ENCODE measurements at places on chromosomes 12 and 14.
A peak's percentile ranks its signal among the peaks of the same experiment; 100 is the strongest.

- no peak for DNase-seq
Observed at GRCh38 chr12:60522684-60523400, 927.0 kb downstream of the SLC16A7 start.

DNA sequence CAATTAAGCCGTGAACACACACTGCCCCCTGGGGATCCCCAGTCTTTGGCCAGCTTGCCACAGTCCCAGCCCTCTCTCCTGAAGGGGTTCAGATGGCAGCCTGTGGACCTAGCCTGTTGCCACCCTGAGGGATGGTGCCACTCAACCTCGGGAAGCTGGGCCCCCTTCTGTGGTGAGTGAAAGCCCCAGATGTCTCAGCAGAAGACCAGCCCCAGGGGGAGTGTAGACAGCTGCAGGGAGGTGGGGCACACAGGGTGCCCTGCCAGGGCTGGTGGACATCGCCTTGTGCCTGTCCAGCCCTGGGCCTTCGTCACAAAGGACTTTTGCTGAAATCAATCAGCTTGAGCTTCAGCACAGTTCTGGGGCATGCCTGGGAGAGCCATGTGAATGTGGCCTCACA, 32.4 kb downstream of the C14orf132 start:
- DNase-seq: no peak

DNA sequence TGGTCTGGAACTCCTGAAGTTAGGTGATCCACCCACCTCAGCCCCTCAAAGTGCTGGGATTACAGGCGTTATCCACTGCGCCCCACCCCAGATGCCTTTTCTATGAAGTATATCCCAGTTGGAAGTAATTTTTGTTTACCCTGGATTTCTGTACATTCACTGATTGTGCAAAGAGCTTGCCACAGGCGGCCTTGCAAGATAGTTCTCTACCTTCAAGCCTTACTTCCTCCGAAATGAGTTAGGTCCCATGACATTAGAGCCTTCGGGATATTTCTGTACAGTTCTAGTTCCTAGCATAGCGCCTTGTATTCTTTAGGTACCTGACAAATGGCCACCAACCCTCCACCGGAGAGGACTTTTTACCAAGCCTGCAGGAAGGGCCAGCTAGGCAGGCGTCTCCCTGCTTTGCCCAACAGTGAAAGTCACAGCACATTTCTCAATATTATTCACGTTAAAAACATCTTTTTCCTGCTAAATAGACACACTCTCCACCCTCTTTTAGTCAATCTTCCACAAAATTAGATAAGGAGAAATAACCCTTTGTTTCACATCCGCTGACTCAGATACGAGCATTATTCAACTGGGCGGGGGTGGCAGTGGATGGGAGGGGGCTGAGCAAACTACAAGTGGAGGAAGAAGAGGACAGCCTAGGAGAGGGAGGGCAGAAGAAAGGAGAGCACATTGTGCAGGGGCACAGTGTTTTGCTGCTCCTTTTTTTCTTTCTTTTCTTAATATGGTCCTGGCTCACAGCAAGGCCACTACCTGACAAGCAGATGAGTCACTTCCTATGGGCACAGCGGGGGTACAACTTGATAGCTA, 40.0 kb upstream of the CAPRIN2 start:
- peak; percentile 36 for DNase-seq

- DNase-seq: no peak
Observed at GRCh38 chr14:69038455-69039287, 59.6 kb upstream of the ACTN1 start.

- no peak for DNase-seq
Observed at GRCh38 chr12:10397296-10397695, 7.5 kb upstream of the KLRK1 start.

GRCh38 chr14:68740788-68741476, 51.9 kb downstream of the ZFP36L1 start:
- no peak for DNase-seq

DNA sequence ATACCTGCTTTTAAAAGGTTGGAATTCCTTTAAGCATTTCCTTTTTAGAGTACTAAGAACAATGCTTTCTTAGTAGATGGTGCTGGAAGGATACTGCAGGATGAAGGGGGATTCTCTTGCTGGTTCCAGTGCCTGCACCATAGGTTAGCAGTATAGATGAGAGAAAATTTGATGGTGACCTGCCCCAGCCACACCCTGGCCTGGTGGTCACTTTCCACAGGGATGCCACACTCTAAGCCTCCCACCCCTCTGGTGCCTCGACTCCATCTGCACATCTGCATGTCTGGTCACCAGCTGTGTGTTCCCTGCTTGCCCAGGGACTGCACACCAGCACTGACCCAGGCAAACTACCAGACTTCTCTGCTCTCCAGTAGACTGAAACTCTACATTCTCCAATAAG, 19.1 kb downstream of the SLC2A3 start:
- DNase-seq: no peak

GRCh38 chr14:67680121-67680602, 5.7 kb upstream of the VTI1B start:
- DNase-seq: peak; percentile 91

- DNase-seq: no peak
Observed at GRCh38 chr14:99231850-99232713, 39.9 kb downstream of the BCL11B start.

DNA sequence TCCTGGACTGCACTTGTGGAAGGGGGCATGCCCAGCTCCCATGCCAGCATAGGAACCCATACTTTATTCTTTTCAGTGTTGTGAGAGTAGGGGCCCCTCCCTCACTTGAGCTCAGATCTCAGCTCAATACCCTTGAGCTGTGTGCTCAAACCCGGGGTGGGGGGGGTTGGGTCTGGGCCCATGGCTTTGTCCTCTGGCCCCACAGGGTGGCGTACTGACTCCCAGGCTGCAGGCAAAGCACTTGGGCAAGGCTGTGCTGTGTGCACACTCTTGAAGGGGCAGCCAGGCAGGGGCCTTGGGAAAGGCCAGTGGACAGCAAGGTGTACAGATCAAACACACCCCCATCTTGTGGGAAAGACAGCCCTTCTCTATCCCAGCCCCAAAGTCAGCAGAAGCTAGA, 81.8 kb downstream of the WIF1 start:
- DNase-seq: no peak

GRCh38 chr12:42017051-42017450, 127.6 kb downstream of the GXYLT1 start:
- DNase-seq: no peak

DNA sequence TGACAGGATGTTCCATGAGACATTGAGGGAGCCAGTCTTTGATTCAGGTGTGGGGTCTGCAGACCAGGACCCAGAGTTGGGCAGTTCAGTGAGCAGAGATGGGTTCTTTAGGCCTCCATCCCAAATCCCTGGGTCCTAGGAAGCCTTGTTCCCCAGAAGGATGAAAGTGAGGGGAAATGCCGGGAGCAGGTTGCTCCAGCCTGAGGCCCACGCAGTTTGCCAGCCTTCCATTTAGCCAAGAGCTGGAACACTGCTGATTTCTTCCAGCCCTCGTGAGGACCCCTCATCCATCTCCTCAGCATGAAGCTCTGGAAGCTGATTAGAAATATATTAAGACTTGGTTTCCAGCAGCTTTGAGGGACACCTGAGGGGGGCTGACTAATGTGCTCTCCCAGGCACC, 12.1 kb downstream of the C14orf132 start:
- no peak for DNase-seq

- no peak for DNase-seq
Observed at GRCh38 chr14:30243207-30243606, 315.6 kb upstream of the PRKD1 start.

GRCh38 chr14:99134516-99135046, 137.4 kb downstream of the BCL11B start:
- no peak for DNase-seq

DNA sequence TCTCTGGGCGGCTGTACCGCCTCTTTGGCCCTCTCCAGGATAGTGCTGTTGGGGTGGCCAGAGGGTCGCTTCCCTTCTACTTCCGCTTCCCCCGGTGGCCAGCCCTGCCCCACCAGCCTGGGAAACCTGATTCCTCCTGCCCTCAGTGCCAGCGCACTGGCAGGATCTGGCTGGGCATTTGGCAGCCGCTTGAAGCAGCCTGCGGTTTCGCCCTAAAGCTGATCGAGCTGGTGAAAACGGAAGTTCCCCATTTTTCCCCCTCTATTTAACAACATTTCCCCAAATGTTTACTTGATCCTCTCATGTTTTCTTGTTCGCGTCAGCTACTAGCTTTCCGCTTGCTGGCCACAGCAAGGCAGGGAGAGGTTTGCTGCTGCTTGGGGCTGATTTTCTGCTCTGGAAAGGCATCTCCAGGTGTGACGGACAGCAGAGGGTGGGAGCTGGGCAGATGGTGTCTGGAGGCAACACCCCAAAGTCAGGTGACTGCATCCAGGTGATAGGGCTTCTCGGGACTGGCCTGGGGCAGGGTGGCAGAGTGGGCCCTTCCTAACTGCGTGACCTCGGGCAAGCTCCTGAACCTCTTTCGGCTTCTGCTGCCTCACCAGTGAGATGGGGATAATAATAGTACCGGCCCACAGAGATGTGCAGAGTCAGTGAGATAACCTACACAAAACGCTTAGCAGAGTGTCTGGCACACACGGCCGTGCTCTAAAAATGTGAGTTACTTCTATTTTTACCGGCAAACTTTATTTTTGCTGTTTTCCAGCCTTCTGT, 53.1 kb downstream of the TSPAN9 start:
- peak; percentile 44 for DNase-seq

GRCh38 chr14:61183196-61183885, 97.8 kb downstream of the TMEM30B start:
- no peak for DNase-seq

- no peak for DNase-seq
Observed at GRCh38 chr14:27098451-27098850, 500.6 kb upstream of the NOVA1 start.

DNA sequence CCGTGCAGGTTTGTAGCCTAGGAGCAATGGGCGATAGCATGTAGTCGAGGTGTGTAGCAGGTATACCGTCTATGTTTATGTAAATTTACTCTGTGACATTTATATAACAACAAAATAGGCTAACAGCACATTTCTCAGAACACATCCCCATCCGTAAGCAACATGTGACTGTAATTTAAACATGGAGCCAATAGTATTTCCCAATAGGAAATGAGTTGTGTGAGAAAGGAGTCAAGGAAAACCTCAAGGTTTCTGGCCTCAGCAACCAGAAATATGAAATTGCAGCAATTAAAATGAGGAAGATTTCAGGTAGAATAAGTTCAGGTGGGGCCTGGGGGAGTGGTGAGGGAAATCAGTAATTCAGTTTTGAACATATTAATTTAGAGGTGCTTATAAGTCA, 136.0 kb downstream of the MSRB3 start:
- DNase-seq: peak; percentile 2

- DNase-seq: no peak
Observed at GRCh38 chr12:85559536-85559935, 276.7 kb downstream of the RASSF9 start.

Measured in inflammatory macrophage treated with lipopolysaccharide for 4 hours (primary cell).